ENCODE measurements at places on chromosomes 13 and 19.

DNA sequence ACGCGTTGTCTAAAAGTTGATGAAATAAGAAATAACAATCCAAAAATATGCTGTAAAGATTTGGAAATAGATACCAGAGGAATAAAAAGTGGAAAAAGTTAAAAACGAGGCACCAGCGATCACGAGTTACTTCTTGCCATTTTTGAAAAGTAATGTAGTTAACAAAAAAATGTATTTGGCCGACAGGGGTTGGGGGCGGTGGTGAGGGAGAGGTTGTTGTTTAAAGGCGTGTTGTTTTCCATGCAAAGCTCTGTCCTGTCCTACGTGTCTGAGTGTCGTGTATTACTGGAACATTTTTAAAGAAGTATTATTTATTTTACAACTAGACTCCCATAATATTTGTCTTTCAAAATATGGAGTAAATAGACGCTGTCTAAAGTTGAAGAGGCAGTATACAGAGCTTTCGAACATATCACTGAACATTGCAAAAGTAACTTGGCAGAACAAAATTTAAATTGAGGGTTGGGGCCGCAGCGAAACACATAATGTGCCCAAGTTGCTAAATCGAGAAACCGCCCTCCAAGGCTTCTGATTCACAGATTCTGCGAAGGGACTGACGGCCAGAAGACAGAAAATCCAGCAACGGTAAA, 823 bp downstream of the FBXO17 start:
- DNase-seq = no peak

- no peak for DNase-seq
Measured at GRCh38 chr13:68019901-68020300, 789.8 kb upstream of the PCDH9 start.

- DNase-seq = peak; percentile 19
Measured at GRCh38 chr13:19818223-19818842, 35.6 kb upstream of the PSPC1 start.

DNA sequence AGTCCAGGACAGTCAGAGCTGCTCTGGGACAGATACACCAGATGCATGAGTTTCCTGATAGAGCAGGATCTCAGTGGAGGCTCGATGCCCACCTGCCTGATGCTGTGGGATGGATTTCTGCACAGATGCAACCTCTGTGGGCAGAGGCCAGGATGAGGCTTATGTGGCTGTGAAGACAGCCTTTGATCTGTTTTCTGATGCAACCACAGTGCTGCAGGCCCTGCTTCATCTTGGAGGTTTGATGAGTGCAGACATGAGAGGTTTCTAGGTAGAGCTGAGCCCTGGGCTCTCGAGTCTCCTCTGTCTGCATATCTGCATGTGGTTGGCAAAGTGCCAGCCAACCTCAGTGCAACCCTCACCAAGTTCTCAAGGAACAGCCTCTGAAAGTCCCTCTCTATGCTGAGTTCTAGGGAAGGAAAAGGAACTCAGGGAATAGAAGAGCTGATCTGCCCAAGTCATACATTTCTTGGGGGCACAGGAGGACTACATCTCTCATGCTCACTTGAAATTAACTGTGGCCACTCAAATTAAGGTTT, 23.1 kb upstream of the TSHZ3 start:
- DNase-seq = peak; percentile 54

- DNase-seq = peak; percentile 46
Measured at GRCh38 chr19:45499196-45500180, 1.2 kb downstream of the PPM1N start.

- peak; percentile 2 for DNase-seq
Measured at GRCh38 chr13:101514695-101515275, 62.3 kb downstream of the ITGBL1 start.

DNA sequence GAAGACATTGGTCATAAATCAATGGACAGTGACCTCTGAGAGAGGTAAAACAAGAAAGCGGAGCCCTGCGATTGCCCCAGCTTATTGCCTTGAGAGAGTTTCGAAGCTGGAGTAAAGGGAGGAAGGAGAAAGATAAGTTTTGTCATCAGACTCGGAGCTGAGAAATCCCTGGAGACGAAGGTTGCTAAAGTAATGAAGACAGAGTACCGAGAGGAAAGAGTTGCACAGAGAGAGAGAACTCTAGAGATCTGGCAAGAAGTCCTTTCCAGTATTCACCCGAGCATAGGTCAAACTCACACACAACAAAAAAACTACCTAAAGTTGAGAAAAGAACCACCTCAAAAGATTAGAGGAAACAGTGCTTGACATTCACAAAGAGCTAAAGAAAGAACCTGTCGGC, 472.0 kb downstream of the DACH1 start:
- DNase-seq = no peak

DNA sequence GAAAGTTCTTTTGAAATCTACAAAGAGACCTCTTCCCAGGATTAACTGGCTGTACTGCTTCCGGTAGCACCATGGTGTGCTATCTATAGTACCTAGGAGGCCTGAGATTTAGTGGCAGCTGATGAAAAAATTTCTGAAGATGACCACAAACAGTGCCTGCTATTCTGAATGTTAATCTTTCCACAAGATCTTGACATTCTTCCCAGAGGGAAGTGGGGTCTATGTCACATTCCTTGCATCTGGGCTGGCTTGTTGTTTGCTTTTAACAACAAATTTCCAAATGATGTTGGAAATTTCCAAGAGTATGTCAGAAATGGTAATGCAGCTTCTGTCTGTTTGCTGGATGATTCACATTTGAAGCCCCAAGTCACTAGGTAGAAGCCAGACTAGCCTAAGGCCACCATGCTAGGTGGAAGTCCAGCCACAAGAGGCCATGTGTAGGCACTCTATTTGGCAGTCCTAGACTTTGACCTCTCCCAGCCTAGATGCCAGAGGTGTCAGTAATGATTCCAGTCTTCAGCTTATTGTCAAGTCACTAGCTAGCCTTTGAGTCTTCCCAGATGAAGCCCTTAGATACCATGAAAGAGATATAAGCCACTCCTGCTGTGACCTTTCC, 22.1 kb downstream of the SPART start:
- no peak for DNase-seq

DNA sequence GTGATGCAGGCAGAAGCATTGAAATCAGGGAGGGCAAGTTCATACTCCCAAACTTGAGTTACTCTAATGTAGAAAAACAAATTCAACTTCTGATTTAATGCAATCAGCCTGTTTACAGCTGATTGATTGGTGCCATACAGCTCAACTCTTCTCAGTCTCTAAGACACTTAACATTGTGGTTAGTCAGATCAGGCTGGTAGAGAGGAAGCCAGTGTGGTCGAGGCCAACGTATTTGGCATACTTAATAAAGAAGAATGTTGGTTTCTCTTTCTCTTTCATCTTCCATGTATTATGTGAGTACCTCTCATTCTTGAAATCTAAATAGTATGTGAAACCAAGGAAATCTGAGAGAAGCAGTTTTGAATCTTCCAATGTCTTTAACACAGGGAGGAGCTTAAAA, 255.0 kb upstream of the SLITRK1 start:
- peak; percentile 79 for DNase-seq

DNA sequence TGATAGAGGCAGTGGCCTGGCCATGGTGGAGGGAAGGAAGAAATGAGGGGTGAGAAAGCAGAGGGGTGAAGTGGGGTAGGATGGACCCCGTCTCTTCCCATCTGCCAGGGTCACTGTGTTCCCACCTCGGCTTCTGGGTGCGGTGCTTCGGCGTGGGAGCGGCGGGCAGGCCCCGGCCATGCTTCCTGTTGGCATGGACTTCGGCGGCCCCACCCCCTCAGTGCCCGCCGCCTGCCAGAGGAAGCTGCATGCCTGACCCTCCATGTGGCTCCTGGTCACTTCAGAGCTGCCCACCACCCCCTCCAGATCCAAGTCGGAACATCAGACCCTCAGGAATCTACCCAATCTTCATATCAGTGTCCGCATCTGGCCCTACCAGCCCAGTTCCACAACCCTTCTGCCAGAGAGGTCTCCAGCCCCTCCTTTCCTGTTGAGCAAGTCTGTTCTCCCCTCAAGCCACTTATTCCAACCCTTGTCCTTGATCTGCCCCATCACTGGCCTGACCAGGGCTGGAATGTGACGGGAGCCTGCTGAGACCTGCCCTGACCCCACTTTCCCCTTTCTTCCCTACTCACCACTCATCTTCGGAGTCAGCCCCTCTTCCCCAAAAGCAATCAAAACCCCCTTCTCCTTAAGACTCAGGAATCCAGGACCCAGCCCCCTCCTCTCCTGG, 1.5 kb downstream of the KCNN4 start:
- no peak for DNase-seq

- peak; percentile 16 for DNase-seq
Measured at GRCh38 chr19:43765109-43765876, 10.5 kb upstream of the SMG9 start.

GRCh38 chr19:44737238-44738071, 11.1 kb upstream of the BCL3 start:
- DNase-seq = peak; percentile 59

DNA sequence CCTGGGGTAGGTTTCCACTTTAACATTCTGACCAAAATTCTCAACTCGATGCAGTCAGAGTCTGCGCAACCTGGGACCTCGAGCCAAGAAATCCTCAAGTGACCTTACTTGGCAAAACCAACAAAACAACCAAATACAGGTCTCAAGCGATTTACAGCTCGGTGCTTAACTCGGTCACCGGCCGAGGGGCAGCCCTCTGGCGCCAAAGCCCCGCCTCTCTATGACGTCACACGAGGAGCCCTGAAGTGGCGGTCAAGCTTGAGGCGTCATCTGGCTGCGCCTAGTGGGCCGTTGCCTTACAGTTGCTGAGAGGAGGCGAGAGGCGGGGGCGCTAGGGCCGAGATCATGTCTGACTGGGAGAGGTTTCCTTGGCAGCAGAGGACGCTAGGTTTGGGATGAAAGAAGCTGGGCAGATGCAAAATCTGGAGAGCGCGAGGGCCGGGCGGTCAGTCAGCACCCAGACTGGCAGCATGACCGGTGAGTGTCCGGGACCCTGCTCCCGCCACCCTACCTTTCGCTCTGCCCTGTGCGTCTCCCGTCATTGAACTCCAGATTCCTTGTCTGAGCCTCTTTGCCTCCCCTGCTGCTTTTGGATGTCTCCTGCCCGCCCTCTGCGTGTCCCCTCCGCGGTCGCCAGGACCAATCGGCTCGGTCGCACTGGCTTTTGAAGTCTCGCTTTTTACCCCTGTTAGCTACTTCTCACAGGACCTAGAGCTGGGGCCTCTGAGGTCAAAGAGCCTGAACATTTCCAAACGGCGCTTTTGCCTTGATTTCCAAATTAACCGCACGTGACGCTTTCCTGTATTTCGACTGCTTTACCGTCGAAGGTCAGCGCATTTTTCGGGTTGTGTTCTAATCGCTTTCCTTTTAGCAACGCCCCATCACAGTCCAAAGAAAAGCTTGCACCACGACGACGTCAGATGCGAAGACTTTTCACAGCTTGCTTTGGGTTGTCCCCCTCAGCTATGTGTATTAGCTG, at the start of gene CDADC1:
CDADC1 (plus strand) TSS at position 283 of the 979 bp plus-strand sequence; CDS start at position 396, 113 bp downstream.
- DNase-seq = peak; percentile 93

DNA sequence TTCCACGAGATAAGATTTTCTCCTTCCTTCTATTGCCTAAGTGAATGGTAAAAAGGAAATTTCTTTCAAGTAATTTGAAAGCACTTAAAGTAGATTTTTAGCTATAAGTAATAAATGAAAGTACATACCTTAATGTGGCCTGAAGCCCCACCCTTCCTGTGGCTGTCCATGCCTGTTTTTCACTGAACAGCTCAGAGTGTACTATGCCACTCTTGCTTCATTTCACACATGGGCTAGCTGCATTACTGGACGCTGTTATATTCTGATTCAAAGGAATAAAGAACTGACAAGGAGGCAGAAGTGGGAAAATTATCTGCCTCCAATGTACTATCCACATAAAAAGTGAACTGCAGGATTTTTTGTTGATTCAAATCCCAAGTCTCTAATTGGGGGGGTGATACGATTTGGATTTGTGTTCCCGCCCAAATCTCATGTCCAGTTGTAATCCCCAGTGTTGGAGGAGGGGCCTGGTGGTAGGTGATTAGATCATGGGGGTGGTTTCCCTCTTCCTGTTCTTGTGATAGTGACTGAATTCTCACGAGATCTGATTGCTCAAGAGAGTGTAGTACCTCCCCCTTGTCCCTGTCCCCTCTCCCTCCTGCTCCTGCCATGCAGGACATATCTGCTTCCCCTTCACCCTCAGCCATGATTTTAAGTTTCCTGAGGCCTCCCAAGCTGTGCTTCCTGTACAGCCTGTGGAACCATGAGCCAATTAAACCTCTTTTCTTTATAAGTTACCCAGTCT, 154.7 kb upstream of the SGCG start:
- no peak for DNase-seq

- no peak for DNase-seq
Measured at GRCh38 chr19:38944981-38945506, 14.3 kb downstream of the MRPS12 start.

- DNase-seq = no peak
Measured at GRCh38 chr13:27967203-27967735, 1.8 kb downstream of the CDX2 start.

DNA sequence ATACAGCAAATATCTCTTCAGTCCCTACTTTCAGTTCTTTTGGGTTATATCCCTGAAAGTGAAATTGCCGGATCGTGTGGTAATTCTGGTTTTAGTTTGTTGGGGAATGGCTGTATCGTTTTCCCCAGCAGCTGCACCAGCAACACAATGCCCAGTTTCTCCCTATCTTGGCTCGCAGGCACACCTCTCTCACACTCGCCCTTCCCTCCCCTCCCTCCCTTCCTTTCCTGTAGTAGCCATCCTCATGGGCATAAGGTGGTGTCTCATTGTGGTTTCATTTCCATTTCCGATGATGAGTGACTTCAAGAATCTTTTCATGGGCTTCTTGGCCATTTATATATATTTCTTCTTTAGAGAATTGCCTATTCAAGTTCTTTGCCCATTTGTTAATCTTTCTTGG, 8.6 kb upstream of the GPR18 start:
- no peak for DNase-seq

DNA sequence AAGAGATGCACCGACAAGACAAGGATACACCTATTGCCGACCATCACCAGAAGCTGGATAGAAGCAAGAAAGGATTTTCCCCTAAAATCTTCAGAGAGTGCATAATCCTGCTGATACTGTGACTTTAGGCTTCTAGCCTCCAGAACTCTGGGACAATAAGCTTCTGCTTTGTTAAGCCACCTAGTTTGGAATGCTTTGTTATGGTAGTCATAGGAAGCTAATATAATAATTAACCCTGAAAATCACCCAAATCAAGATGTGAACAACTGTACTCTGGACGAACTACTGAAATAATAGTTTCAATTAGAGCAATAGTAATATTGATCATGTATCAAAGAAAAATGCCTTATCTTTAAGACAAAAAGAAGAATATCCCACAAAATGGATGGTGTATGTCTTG, 524.6 kb downstream of the EFNB2 start:
- DNase-seq = no peak

DNA sequence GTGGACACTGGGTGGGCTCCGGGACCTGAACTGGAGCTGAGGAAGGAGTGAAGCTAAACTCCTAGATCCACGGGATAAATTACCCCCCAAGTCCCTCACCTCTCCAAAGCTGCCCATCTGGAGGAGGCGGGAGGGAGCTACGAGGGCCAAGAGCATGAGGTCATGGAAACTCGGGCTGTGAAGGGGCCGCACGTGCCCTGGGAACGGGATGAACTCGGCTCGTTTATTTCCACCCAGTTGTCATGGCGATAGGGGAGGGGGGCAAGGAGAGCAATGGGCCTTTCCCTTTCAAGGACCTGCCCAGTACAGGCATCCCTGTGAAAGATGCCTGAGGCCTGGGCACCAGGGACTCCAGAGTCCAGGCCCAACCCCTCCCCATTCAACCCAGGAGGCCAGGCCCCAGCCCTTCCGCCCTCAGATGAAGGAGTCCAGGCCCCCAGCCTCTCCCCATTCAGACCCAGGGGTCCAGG, 3.8 kb downstream of the PPP1R12C start:
- no peak for DNase-seq
